ENCODE measurements at places on chromosomes 11 and 22.
A peak's percentile ranks its signal among the peaks of the same experiment; 100 is the strongest.

GRCh38 chr22:39207141-39208012, 37.4 kb downstream of the PDGFB start:
- peak; percentile 60 for DNase-seq

DNA sequence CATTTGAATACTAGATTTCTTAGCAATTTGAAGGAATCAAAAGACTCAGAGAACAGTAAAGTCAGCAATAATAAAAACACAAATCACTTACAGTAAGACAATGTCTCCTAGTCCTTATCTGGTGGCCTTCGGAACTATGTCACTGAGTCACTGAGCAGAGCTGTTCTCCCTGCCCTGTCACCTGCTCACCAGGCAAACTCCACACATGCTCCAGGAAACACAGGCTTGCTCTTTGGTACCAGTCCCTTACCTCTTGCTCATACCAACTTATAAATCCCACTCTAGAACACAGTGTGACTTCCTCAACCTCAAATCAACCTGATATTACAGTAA, 81.1 kb upstream of the CHRM4 start:
- DNase-seq, result peak; percentile 67

- no peak for DNase-seq
These were observed 643.6 kb downstream of the ETS1 start for GRCh38 chr11:127943763-127944162.

- DNase-seq, result peak; percentile 54
These were observed 50.9 kb downstream of the APOL1 start for GRCh38 chr22:36303874-36304273.

DNA sequence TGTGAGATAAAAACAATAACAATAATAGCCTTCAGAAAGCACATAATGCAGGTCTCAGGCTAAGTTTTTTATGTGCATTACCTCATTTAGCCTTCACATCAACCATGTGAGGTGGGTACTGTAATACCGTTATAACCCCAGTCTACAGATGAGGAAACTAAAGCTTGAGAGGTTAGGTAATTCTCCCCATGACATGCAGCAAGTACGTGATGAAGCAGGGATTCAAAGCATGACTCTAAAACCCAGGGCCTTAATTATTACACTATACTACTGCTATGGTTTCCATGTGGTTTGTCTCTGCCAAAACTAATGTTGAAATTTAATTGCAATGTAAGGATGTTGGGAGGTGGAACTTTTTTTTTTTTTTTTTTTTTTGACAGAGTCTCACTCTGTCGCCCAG, 37.7 kb upstream of the FDX1 start:
- DNase-seq, result no peak

- no peak for DNase-seq
These were observed 3.5 kb downstream of the NR1H3 start for GRCh38 chr11:47261291-47261800.

DNA sequence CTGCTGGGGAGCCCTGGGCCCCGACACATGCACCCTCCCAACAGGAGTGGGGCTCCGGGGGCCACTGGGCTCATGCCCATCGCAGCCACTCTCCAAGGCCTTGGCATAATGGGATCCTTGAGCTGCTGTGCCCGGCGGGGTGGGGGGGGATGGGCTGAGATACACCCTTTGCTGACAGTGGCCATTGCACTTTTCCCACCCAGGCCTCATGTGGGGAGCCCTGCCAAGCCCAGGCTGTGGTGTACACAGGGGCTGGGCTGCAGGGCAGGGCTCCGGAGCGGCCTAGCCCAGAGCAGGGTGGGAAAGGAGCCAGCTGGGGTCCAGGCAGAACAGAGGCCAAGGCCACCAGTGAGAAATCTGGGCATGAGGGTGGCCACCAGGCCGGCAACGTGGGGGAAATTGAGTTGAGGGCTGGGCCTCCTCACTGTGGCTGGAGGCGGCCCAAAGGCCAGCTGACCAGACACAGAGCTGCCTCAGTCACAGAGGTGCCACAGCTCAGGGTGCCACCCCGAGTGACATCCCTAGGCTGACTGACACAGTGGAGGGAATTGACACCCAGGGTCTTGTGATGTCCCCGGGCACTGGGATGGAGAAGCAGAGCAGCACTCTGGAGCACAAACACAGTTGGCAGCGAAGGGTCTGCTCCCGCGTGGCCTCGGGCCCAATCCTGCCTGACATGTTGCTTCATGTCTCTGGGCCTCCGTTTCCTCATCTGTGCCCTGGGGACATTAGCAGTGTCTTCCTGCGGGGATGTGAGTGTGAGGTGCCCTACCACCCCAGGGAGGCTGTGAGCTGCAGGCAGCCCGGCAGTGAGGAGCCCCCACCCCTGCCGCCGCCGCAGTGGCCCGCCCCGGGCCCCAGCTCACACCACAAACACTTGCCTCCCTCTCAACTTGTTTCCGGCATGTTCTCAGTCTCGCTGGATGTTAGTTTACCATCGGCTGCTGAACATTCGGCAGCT, 30.4 kb downstream of the RTN4R start:
- DNase-seq, result no peak

DNA sequence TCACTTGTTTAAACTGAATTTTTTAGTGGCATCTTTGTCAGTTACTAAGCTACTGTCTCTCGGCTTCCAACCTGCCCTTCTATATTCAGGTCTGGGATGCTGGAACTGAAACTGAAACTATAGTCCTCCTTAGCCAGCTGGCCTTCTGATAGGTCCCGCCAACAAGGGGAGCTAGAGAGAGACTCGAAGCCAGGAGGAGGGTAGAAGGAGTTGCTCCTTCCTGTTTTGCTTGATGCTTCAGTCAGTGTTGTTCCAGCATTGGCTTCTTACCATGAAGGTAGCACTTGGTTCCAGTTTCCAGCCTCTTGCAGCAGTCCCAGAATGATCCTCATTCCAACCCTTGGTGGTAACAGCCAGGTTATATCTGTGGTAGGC, 32.9 kb upstream of the HORMAD2 start:
- no peak for DNase-seq

DNA sequence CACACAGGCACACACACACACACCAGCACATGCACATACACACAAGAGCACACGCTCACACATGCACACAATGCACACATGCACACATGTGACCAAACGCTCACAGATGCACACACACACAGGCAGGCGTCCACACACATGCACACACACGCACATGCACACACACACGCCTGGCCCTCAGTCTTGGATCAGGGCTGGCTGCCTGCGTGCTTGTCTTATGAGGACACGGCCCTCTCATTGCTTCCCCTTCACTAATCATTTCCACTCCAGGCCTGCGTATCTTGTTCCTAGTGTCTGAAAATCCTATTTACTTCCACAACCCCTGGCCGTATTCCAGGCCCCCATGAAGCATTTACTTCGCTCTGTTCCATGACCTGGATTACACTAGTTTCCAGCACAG, 740.5 kb downstream of the BRD1 start:
- no peak for DNase-seq

GRCh38 chr11:63507511-63507910, 1.6 kb downstream of the LGALS12 start:
- no peak for DNase-seq

DNA sequence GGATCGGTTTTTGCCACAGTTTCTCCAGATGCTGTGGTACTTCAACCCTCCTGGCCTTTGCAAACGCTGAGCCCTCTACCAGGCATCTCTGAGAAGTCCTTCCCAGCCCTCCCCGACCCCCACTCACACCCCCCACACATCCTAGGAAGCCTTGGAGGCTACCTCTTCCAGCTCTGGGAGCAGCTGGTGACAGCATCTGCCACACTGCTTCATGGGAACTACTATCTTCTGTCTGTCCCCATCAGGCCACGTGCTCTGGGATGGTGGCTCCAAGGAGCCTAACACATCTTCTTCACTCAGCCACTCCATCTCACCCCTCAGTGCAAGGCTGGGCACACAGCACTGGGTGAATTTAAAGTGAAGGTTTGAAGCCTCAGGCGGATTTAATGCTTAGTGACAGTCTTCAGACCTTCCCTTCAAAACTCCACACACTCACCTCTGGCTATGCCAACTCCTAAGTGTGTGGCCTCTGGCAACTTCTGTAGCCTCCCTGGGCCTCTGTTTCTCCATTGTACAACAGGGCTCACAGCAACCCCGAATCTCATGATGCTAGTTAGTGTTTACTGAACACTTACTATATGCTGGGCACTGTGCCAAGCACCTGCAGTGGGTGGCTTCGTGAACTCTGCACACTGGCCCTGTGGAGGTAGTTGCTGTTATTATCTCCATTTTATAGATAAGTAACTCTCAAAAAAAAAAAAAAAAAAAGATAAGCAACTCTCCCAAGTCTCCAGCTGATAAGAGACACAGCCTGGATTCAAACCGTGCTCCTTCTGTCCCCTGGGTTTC, 7.3 kb upstream of the TP53I11 start:
- DNase-seq, result peak; percentile 72

DNA sequence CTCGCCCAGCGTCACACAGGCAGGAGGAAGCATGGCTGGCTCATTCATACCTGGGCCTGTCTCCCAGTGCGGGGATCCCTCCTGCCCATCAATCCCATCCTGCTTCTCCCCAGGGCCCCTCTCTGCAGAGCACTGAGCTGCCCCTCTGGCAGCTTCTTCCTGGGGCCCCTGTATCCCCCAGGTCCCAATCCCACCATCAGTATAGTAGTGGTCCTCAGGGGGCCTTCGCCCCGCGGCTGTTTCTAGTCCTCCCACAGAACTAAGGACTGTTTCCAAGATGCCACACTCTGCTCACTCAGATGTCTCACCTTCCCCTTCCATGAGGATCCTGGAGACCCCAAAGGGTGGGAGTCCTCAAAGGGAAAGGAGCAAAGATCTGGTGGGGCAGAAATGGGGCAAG, 97.6 kb downstream of the PDE2A start:
- no peak for DNase-seq

DNA sequence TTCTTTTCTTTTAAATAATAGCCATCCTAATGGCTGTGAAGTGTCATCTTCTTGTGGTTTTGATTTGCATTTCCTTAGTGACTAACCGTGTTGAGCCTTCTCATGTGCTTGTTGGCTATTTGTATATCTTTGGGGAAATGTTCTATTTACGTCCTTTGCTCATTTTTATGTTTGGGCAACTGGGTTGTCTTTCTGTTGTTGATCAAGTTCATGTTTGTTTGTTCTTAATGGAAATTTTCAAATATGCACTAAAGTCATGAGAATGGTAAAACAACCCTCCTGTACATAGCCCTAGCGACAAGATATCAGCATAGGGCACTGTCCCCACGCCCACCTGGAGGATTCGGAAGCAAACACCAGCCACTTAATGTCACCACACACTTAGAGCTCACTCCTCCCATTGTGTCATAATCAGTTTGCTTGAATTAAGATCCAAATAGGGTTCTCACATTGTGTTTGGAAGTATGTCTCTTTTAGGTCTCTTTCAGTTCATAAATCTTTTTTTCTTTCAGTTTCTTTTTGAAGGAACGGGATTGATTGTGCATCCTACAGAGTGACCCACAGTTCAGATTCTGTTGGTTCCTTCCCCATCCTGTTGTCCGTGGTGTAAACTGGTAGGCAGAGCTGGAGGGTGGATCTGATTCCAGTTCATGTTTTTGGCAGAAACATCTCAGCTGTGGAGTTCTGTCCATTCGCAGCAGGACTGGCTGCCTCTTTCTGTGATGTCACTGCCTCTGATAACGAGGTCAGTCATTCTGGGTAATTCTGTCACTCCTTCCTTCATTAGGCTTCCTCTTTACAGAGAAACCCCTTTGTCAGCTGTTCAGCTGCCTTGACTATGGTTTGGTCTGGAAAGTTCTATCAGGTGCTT, 26.4 kb upstream of the ADORA2A start:
- DNase-seq, result no peak

DNA sequence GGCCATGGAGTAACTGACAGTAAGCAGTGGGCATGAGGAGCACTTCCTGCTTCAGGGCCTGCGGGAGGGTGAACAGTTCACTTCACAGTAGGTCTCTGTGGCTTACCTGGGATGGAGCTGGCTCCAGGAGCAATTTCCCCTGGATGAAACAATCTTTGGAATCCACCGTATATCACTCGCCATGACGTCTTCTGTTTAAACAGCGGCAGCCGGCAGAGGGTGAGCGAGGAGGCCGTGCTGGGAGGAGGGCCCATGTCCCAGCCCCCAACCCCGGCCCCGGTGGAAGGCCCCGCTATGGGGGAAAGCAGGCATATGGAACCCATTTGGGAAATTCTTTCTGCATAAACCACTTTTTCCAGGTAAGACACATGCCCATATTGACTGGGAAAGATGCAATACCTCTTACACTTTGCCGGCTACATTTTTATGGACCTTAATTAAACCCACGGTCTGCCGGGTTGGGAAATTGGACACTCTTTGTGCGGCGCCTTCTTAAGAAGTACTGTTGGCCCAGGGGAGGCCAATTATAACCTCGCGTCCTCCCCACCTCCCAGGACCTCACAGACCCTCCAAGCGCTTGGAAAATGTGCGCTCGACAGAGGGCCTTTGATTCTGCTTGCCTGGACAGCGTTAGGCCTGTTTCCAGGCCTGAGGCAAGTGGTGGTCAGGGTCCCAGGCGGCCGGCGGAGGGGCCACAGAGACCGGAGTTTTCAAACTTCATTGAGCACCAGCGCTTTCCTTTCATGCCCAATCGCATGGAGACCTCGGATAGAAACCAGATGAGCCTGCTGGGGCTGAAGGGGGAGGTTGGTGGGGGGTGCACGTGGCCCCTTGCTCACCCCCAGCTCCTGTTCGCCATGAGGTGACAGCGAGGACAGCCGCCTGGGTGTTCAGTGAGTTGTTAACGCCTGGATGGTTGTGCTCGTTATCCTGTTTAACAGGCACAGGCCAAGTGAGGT, 40.4 kb downstream of the SMIM38 start:
- no peak for DNase-seq

DNA sequence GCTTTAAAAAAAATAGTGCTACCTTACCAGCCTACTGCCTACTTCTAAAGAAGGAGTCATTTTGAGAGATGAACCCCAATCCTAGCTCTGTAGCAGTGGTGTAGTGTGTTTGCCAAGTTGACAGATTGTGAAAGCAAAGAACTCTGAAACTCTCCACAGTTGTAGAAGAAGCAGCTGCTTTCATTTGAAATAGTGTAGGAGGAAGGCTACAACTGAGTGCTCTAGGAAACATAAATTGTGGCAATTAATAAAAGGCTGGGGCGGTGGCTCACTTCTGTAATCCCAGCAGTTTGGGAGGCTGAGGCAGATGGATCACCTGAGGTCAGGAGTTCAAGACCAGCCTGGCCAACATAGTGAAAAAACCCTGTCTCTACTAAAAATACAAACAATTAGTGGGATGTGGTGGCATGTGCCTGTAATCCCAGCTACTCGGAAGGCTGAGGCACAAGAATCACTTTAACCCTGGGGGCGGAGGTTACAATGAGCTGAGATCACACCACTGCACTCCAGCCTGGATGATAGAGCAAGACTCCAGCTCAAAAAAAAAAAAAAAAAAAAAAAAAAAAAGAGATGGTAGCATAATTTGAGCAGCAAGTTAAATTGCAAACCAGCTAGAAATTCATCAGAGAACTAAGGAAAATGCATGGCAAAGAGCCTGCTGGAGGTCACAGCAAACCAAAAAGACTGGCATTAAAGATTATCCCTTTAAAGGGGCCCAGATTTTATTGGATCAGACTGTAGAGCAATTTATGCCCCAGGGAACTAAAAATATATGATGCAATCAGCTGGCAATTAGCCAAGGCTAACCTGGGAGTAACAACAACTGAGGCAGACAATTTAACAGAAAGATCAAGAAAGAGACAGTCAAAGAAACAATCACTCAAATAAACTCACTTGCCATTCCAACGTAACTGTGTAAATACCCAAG, 112.6 kb downstream of the LUZP2 start:
- no peak for DNase-seq

All from stomach (tissue), 19 donors.